ENCODE measurements at places on chromosomes 16 and 17. TPM values are rescaled to one million over a fixed set of nuclear protein-coding genes. Genes with fewer than 3 reads are reported as not detected.

The MRPS23 gene
- total RNA-seq, result 14.0 TPM

- DNase-seq, result no peak
Observed at GRCh38 chr17:6350806-6351205, 84.1 kb downstream of the AIPL1 start.

The BHLHA9 gene
- not detected for total RNA-seq

- DNase-seq, result no peak
Observed at GRCh38 chr17:37322826-37323561, 52.8 kb upstream of the C17orf78 start.

GRCh38 chr17:45812102-45812501 is 28.0 kb downstream of the CRHR1 start:
- no peak for DNase-seq

DNA sequence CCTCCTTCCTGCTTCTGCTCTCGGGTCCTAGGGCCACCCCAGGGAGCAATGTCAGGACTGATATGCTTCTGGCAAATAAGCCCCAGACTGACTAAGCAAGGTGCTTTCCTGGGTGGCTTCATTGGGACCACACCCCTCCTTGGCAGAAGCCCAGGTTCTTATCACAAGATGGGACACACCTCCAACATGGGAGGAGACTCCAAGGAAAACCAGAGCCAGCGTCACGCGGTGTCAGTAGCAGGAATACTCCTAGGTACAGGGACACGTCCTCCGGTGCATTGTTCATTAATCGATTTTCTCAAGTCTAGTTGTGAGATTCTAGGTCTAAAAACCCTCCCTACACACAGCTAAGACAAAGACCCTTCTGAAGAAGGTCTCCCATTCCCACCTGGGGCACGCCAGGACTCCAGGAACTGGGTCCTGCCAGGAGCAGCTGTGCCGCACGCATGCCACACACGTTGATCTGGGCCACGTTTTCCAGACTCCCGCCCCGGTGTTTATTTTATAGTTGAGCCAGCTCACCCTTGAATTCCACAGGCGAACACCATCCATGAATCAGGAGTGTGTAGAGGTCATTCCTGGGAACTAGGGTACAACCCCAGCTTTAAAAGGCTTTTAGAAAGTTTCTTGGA is 30.8 kb downstream of the FA2H start:
- DNase-seq, result no peak

The FHOD1 gene
- total RNA-seq, result 34.5 TPM

DNA sequence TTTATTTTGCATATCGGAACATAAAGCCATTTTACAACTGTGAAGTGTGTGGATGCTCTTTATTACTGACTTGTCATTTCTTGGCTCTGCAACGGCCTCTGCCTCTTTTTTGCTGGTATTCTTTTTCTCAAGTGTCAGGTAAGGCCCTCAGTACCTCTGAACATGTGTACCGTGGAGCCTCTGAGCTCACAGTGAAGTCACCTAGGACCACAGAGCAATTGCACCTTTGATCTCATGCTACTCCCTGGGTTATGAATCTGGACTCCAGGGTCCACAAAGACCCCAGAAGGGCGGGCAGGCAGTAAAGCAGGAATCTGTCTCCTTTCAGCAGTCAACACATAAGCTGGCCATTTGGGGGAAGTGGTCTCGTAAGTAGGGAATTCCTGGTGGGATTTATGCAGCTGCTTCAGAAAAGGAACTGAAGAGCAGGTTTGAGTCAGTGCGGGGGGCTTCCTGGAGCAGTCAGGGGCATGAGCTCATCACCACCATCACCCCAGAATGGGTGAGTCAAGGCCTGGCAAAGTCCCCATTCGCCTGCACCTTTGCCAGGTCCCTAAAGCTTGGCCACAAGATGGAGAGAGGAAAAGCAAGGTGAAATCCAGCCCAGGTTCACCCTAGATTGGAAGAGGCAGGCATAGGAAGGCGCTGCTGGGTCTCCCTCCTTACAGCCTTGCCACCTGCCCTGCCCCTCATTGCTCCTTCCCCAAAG is 33.0 kb downstream of the TBX4 start:
- DNase-seq, result no peak

The SLC47A1 gene
- total RNA-seq, result not detected
